ENCODE measurements at places on chromosomes 2 and 18.

GRCh38 chr2:237337586-237337985 lies 76.4 kb downstream of the COL6A3 start:
- DNase-seq: no peak

DNA sequence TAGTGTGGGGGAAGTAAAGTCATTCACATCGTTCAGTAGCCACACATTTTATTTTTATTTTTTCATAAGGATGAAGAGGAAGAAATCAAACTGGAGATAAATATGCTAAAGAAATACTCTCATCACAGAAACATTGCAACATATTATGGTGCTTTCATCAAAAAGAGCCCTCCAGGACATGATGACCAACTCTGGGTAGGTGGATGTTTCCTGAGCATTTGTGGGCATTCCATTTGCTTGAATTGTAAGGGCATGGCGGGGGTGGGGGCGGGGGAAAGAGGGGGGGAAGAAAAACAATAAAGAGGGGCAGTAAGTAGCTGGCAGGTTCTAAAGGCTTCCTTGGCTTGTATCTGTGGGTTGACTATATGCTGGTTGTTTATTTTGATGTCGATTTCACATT lies 126.4 kb downstream of the MAP4K4 start:
- no peak for DNase-seq

GRCh38 chr2:195051401-195051800 lies 605.6 kb upstream of the SLC39A10 start:
- no peak for DNase-seq

DNA sequence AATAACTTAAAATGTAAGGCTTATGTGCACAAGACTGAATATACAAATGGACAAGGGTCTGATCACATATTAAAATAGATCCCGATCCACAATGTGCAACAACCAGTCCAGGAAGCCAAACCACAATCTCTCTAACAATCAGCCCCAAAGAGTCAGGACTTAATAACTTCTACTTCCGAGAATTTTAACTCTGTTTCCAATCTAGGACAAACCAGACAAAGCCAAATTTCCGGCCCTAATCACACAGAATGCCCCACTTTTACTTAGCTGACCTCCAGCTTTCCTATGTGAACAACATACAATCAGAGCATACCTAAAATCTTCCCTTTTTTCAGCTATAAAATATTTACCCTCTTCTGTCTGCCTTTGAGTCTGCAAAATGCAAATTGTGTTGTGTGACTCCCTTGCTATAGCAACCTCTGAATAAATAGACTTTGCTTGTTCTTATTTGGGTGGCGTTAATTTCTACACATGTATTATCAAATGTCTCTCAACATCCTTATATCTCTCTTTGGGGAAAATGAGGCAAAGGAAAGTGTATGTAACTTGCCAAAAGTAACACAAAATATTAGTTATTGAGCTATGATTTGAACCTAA lies 381.9 kb upstream of the MC4R start:
- no peak for DNase-seq

GRCh38 chr18:78071776-78072175 lies 822.1 kb downstream of the GALR1 start:
- DNase-seq: no peak

- DNase-seq: no peak
Measured at GRCh38 chr2:69111076-69111475, 98.1 kb downstream of the ANTXR1 start.

DNA sequence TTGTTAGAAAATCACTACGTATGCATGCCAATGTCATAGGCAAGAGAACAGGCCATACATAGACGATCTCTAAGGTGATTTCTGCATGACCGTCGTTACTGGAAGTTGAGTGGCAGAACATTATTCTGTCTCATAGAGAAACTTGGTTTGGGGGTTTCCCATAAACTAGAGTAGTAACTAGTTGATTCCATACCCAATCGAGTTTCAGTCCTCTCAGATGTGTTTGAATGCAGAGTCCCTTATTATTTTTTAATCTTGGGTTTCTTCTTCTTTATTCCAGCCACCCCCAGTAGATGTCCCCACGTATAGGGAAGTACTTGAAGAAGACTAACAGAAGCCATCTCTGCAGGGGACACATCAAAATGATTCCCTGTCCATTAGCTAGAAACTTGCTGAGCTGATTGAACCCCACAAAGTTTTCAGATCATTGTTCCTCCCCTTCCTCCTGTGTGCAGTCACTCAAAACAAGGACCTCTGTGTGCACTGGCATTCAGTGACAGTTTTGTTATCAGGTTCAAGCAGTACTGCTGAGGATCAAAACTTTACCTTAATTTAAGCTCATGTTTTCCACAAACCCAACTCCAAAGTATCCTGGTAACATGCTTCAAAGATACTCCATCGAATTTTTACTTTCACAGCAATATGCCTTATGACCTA lies 68.4 kb upstream of the CDCA7 start:
- DNase-seq: no peak

DNA sequence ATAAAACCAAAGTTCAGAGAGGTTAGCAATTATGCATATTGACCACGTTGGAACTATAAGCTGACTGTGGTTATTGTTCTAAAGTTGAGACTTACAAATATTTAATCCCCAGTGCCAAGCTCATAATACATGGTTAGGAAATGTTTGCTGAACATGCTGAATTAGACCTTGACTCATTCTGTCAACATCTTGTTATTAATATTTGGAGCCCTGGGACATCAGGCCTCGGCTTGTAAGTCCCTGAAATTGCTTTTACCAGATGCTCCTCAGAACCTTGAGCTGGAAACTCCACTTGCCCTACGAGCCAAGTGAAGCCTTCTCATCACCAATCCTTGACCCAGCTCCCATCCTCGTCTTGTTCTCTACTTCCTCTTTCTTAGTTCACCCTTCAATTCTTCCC lies 21.2 kb downstream of the DYNAP start:
- no peak for DNase-seq

DNA sequence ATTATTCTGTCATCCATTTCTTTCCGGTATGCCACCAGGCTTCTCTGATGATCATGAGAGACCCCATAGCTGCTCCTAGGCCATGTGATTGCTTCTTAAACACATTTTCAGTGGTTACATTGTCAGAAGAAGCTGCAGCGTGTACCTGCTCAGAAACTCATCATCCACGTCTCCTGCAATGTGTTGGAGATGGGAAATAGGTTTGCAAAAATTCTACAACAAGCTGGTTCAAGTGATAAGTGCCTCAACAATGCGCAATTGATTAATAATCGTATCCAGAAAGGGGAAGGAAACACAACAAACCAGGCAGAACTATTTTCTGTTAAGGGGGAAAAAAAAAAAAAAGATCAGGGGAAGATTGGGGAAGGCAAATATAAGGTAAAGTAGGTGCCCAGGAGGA lies 75.7 kb upstream of the THUMPD2 start:
- no peak for DNase-seq

Measured in right hindlimb (tissue), 1 donor.